ENCODE measurements at places on chromosomes 3 and 15. TPM values are rescaled to one million over a fixed set of nuclear protein-coding genes. Genes with fewer than 3 reads are reported as not detected.

GRCh38 chr15:52523647-52524046, 5.0 kb downstream of the MYO5A start:
- DNase-seq: no peak

DNA sequence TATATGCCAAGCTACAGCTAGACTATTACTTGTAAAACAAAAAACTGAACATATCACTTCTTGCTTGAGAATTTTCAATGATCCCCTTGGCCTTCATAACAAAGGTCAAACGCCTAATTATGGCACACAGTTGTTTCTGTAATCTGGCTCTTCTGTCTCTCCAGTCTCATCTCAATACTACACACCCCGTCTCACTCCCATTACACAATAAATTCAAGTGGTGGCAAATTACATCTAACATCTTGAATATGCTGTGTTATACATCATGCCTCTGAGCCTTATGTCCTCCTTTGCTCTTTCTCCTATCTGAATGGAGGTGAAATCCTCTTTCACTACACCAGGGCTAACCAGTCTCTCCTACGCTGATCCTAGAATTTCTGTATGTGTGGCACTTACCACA, 140.4 kb downstream of the TBL1XR1 start:
- DNase-seq: no peak

The PLA2G4E gene
- total RNA-seq: not detected

DNA sequence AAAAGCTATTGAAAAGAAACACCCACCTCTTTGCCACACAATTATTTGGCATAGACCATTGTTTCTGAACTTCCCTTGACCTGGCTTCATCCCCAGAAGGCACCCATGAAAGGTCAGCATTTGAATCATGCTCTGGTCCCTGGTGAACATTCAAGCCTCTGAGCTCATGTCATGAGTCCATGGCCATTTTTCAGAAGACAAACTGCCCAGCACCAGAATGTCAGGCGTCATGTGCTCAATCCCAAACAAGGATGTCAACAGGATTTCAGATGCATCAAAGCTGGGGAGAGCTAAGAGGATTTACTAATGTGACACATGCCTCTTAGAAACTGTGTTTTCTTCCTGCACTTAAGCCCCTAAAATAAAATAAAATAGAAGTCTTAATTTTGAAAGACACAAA, 41.3 kb downstream of the TMED3 start:
- DNase-seq: no peak

GRCh38 chr15:34725556-34725955, 29.2 kb downstream of the GJD2 start:
- no peak for DNase-seq

The ACKR4 gene
- not detected for total RNA-seq

Measured in H1 (cell line).